ENCODE measurements at places on chromosomes 3 and 15.
A peak's percentile ranks its signal among the peaks of the same experiment; 100 is the strongest.

GRCh38 chr3:123258811-123259420 lies 57.2 kb downstream of the SEC22A start:
- DNase-seq: peak; percentile 69

GRCh38 chr15:28093752-28094535 lies 5.2 kb downstream of the OCA2 start:
- no peak for DNase-seq

DNA sequence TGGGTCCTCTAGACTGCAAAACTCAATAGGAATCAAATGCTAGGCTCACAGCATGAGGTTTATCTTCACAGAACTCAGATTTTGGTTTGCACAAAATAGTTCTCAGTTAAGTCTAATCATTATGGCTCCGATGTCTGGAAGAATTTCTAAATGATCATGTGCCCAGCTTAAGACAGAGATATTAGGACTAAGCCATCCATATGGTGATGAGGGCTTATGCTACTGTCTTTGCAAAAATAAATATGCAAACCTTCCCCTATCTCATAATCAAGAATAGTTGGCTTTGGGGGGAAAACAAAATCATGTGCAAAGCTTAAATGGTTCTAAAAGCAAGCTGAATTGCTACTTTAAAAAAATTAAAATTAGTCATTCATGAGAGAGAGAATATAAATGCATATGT lies 96.5 kb downstream of the CFAP20DC start:
- no peak for DNase-seq

- DNase-seq: no peak
Observed at GRCh38 chr15:67955252-67955651, 98.9 kb upstream of the PIAS1 start.

DNA sequence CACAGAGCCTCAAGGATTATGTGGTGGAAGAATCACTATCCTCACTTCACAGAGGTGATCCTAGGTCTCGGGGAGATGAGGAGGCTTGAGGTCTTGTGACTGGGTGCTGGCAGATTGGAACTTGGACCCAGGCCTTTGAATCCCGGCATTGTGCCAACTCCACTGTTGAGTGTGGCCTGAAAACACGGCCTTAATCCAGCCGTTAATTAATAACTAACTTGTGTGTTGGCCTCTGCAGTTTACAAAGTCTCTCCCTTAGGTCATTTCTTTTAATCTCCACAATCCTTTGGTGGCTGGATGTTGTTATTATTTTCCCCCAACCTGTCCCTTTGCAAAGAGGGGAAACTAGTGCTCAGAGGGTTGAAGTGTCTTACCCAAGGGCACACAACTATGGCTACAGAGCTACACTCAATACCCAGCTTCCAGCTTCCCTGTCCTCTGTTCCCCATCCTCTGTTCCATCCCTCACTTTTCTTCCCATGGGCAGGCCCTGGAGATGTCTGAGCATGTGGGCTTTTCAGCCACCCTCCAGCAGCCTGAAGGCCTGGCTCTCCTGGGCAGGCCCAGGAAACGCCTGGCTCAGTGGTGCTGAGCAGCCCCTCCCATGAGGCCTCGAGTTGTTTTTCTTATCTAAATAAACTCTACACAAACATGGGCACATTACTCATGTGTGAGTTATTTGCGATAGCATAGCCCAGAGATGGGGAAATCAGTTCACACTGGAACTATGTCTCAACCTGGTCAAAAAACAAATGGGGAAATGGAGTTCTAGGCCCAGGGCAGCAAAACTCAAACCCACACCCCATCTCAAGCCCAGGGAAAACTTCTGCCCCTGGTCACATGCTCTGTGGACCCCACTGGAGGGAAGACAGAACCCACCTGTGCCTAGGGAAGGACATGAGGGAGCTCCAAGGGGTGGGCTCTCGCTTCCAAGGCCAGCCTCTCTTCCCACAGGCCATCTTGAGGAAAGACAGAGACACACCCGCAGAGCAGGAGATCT lies 16.8 kb upstream of the SMAD3 start:
- peak; percentile 74 for DNase-seq

DNA sequence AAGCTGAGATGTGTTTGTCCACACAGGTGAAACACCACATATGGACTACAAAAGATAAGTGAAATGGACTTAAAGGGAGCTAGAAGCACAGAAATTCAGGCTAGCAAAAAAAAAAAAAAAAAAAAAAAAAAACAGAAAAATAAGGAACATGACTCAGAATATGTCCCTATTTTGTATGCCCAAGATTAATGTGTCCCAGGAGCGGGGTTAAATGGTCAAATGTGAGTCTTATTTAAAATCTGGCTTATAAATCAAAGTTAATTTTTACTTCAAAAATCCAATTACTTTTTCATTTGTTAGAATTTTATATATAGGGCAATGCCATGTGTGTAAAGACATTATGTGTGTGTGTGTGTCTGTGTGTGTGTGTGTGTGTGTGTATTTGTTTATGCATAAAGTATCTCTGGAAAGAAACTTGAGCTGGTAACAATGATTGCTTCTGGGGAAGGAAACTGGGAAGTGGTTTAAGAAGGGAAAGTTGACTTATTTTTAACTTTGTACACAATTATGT lies 986.5 kb downstream of the ROBO2 start:
- no peak for DNase-seq

DNA sequence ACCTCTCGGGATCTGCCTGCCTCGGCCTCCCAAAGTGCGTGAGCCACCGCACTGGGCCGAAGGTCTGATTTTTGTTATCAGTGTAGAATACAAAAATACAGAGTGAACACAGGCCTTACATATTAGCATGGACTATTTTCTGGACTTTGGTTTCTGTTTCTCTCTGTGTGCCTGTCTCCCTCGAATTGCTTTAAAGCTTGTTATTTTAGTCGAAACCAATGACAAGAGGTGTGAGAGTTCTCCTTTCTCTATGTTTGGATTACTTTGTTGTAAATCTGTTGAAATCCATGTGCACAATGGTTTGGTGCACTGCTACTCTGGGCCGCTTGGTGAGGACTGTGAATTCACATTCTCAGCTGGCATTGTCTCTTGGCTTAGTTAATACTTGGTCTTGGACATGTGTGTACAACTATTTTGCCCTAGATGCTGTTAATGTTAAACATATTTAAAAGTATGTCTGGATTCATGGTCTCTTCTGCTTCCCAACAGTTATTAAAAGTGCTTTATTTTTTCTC lies 23.9 kb downstream of the MED12L start:
- no peak for DNase-seq

DNA sequence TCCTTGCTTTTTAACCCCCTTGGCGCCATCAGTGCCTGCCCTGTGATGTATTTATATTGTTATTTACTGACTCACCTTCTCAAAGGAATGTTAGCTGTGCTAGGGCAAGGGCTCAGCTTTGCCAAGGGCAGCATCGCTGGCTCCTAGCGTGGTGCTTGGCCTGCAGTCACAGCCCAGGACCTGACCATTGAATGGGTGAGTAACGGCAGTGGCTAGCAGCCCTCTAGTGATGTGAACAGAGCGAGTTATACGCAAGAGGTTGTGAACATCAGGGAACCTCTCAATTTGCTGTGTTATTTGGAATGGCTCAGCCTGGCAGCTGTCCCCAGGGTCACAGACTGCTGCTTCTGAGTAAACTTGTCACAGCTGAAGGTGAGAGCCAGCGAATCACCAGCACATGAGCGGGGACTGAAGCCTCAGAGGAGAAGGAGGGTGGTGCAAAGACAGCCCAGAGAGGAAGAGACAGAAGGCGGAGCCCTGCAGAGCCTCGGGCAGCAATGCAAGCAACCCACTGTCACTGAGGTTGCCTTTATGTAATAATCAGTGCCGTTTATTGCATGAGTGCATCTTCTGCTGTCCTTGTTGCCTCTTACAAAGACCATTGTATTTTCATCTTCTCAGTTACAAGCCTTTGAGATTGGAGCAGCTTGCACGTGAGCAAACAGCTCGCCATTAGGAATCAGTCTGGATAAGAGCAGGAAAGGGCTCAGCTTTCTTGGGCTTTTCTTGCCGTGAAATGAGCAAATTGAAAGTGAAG lies 158.3 kb downstream of the SLCO3A1 start:
- no peak for DNase-seq

DNA sequence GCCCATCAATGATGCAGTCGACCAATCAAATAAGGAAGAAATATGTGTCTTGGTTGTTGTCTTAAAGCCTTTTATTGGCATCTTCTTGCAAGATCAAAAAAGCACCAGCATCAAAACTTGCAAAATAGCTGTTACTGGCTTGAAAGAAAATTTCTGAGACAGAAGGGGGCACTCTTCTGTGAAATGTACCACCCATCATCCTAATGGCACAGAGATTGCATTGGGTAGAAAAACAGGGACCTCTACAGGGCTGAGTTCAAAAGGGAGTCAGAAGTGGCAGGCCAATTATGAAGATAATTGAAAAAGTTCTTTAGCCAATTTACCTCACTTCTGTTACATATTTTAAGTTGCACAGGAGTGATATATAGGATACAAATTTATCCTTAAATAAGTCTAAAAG lies 122.3 kb upstream of the GPR149 start:
- no peak for DNase-seq

DNA sequence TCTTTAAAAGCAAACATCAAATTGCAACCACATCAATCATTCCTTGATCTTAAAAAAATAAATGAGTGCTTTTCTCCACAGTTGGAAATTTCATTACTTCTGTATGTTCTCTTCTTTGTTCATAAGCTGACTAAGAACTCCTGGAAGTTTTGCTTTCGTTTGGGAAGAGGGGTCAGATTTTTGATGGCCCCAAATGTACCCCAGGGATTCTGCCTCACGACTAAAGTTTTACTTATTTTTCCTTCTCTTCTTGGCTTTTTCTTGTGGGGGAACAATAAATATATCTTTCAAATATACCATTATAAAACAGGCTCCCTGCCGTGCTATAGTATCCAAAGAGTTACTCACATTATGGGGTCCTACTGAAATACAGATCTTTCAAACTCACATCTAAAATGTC lies 215.0 kb upstream of the CDIN1 start:
- DNase-seq: no peak

DNA sequence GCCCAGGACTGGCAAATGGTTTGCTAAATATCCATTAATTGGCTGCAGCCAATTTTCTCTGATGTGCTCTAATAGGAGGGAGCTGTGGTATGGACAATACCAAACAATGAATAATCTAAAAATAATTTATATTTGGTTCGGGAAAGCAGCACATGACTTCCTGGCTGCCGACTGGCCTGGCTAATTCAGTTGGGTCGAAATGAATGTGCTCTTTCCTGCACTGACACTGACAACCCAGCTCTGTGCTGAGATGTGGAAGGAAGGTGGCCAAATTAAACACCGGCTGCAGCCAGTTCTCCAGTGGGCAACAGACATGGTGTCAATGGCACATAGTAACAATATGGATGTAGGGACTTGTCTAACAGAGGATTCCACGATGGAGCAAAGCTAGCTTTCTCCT lies 21.1 kb upstream of the COLQ start:
- DNase-seq: peak; percentile 81

DNA sequence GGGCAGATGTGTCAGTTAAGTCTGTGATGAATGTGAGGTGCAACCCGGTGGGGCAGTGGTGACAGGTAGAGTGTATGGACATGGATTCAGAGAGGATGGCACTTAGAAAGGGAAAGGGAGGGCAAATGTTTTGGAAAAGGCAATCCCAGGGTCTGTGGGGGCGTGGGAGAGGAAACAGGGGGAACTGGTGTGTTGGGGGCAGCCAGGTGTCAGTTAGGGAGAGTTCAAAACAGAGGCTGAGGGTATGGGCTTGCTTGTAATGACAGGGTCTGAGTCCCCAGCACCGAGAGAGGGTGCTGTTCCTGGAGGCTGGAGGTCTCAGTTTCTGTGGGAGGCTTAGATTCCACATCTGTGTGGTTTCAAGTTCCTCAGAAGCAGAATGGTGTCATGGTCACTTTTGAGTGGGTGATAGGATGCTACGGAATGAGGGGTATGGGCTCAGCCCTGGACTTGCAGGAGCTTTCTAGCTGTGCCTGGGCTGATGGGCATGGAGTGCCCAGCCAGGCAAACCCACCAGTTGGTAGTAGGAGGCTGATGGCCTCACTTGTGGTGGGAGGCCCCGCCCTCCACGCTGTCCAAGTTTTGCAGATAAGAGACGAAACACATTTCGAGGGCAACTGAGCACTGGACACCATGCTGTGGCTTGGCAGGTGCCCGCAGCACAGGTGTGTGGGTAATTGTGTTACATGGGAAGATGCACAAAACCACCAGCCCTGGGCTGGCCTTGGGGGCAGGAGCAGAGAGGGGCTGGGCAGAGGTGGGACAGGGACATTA lies 209.4 kb downstream of the RPLP1 start:
- no peak for DNase-seq

DNA sequence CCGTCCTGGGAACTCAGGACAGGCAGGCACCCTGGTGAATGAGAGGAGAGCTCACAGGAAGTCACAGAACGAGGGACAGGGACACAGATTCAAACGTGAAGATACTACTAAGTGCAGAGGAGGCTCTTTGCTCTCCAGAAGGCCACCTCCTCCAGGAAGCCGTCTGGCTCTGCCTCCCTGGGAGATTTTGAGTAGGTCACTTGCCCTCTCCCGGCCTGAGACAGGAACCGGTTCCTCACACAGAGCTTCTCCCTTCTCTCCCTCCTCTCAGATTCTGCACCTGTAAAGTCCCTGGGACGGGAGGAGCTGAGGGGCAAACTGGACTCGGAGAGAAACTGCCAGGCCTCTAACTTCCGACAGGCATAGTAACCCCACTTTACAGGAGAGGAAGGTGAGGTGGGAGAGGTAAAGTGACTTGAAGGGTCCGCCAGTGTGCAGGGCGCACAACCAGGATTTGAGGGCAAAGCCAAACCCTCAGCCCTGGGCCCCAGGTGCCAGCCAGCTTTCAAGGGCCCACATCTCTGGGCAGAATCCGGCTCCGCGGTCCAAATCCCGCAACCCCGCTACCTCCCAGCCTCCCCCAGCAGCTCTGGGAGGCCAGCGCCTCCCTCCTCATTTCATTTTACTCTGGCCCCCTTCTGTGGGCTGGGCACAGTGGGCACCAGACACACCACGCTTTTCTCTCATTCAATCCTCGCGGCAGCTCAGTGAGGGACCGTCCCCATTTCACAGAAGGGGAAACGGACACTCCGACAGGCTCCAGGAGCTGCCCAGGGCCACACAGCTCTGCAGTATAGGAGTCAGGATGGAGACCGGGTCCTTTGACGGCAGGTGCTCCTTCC lies 150.2 kb downstream of the SMAD6 start:
- no peak for DNase-seq

DNA sequence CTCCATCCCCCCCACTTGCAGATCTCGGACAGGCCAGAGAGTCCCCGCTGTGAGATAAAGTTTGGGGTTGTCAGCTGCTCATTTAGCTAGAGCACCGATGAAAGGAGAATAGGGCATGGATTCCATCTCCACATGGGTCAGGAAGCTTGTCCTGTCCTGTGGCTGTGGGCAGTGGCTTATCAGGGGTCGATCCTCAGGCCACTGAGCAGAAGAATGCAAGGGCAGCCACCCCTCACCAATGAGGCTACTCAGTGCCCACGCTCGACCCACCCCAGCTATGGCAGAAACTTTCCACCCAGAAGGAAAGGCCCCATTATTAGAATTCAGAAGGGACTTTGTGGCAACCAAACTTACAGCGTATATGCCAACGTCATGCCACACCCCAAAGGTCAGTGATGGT lies 43.3 kb downstream of the CPN2 start:
- DNase-seq: no peak

- no peak for DNase-seq
Observed at GRCh38 chr3:125143538-125143937, 69.0 kb downstream of the SLC12A8 start.

GRCh38 chr3:31377045-31377642 lies 155.6 kb upstream of the STT3B start:
- DNase-seq: no peak
